Endothelial cell of coronary artery (primary cell): ENCODE measurements at places on chromosomes 5 and 9. TPM values are rescaled to one million over a fixed set of nuclear protein-coding genes. Genes with fewer than 3 reads are reported as not detected.

OCLN gene
- total RNA-seq = 3.4 and 4.1 TPM in 2 replicates

SHOC1 gene
- total RNA-seq = under 0.01 TPM in 1 of 2 replicates, not detected in the other

MEF2C gene
- 46.9 and 62.7 TPM in 2 replicates for total RNA-seq

PSMB7 gene
- 269 and 344 TPM in 2 replicates for total RNA-seq

DPH7 gene
- 22.5 and 23.2 TPM in 2 replicates for total RNA-seq

ANKRD34B gene
- not detected in 2 replicates for total RNA-seq

SNAPC4 gene
- 8.4 and 8.7 TPM in 2 replicates for total RNA-seq

LSM11 gene
- 7.8 and 9.0 TPM in 2 replicates for total RNA-seq

ARPC5L gene
- total RNA-seq = 28.2 and 29.5 TPM in 2 replicates

FBN2 gene
- 5.5 and 9.8 TPM in 2 replicates for total RNA-seq

MYORG gene
- total RNA-seq = 2.4 TPM in 2 replicates

TRIM36 gene
- 0.36 and 0.66 TPM in 2 replicates for total RNA-seq

FOXI1 gene
- under 0.01 TPM in 1 of 2 replicates, not detected in the other for total RNA-seq

RELL2 gene
- total RNA-seq = 2.4 and 3.0 TPM in 2 replicates

GDNF gene
- 0.09 TPM in 1 of 2 replicates, not detected in the other for total RNA-seq

DBH gene
- not detected in 2 replicates for total RNA-seq

TAF11L6 gene
- total RNA-seq = not detected in 2 replicates

ISOC1 gene
- 12.2 and 15.8 TPM in 2 replicates for total RNA-seq
